Gastrocnemius medialis (tissue), 4 donors: ENCODE measurements at places on chromosomes 11 and 22.
A peak's percentile ranks its signal among the peaks of the same experiment; 100 is the strongest.

- DNase-seq, result no peak
Measured at GRCh38 chr11:76249195-76249741, 43.0 kb upstream of the WNT11 start.

DNA sequence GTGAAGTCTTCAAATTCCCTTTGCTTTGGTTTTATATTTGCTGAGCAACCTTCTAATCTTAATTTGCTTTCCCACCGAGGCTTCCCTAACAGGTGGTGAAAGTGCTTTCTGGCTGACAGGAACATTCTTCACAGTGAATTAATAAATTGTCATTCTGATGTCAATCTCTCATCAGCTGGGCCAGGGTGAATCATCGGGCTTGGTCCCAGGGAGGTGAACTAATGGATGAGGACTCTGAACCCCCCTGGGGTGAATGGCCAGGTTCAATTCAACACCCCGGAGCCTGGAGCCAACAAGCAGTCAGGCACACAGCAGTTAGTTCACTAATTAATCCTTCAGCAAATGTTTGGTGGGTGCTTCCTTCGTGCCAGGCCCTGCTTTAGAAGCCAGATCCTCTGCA, 155.4 kb upstream of the PDGFD start:
- no peak for DNase-seq

GRCh38 chr22:42885446-42885845, 28.4 kb upstream of the ARFGAP3 start:
- DNase-seq, result no peak

GRCh38 chr11:45538939-45539338, 126.5 kb downstream of the CHST1 start:
- DNase-seq, result no peak

DNA sequence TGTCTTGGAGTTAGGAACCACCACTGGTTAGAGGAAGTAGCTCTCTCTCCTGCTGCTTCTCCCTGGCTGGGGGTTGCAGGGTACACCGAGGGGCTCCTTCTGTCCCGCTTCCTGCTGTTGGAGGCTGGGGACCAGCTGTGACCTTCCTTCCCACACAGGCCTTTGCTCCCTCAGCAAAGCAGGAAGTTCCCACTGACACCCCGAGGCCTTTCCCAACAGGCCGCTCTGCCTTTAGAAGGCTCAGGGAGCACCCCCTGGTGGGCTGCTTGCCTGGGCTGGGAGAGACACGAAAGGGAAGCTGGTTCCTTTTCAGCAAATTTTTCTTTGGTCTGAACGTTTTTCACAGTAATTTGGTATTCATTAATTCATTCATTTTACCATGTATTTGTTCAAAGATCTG, 527.9 kb upstream of the B3GAT1 start:
- DNase-seq, result no peak

DNA sequence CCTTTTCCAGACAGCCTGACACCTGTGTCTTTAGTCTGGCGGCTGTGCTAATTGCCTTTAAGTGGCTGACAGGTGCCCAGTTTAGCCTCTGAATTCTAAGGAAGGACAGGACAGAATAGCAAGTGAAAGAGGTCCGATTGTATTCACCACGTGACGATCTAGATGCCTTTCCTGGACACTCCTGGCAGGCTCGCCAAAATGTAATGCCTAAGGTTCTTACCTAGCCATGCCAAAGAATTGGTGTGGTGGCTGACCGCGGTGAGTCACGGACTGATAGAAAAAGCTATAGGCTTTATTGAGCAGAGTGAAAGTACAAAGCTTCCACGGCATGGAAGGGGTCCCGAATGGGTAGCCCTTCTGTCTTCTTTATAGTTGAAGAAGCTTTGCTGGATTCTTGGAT, 26.7 kb downstream of the ANKRD42 start:
- no peak for DNase-seq

DNA sequence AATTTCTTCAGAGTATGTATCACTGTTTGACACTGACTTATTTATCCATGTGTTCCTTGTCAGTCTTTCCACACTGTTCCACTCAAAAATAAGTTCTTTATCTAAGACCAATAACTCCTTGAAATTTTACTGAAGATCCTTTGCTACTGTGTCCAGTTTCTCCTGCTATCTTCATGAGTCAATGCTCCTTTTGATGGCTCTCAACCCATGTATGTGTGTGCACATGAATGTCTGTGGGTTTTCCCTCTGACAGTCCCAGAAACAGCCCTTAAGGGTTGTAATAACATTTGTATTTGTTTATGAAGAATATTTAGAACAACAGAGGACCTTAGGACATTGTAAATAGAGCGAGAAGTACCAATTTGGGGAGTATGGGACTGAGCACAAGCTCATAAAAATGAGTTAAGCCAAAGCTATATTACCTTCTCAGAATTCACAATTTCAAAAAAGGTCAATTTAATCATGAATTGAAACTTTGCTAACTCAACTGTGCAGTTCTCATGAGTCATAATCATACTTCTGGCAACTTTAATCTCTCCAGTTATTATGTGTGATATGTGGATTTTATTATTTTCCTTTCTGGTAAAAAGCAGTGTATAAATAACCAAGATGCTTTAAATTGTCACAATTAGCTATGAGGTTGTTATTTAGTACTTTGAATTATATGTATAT, 533.6 kb downstream of the CNTN5 start:
- DNase-seq, result no peak

DNA sequence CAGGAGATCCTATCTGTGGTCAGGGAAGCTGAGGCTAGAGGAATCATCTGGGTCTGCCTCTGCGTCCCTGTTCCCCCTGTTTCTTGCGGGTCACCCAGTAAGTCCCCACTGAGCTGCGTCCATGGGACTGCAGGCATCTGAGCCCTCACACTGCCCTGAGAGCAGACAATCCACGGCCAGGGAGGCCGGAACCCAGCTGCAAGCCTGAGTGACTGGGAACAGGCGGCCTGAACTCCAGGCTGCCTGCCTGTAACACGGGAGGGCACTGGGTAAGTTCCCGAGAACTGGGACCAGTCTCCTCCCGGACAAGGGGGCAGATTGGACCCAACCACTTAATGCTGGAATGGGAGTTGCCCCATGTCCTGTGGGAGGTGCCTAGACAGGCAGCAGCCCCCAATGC, 727.4 kb downstream of the BRD1 start:
- DNase-seq, result no peak

- no peak for DNase-seq
Measured at GRCh38 chr11:62732830-62733229, 4.5 kb downstream of the TTC9C start.

DNA sequence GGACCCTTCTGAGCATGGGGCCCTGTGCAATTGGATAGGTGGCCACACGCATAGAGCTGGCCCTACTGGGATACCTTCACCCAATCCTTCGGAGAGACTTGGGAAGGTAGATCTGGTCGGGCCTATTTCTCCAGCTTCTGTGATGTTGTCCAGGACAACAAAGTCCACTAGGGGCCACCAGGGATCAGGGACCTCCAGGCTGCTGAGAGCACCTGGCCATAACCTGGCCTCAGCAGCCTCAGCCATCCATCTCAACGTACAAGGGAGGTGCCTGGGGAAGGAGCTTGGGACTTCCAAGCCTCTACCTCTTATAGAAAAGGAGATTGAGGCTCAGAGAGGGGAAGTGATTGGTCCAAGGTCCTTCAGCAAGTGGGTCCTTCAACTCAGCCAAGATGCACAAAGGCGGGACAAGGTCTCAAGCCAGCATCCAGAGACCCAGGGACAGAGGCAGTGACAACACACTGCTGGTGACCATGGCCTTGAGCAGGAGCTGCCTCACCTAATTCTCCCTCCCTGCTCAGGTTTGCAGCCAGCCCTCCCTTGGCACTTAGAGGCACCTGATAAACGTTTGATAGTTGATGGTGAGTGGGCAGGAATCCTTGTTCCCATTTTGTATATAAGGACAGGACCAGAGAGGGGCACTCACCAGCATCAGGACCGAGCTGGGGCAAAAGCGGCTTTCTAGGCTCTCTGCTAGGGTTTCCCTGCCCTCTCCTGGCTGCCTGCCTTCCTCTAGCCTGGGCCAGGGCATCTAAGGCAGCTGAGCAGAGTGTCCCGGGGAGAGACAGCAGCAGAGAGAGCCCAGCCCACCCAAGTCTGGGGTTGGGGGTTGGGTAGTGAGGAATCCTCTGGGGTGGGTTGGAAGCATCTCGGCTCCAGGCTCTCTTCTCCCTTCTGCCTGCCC, 4.5 kb downstream of the RAC2 start:
- no peak for DNase-seq

- DNase-seq, result no peak
Measured at GRCh38 chr22:19696504-19697276, 17.6 kb upstream of the SEPTIN5 start.

- no peak for DNase-seq
Measured at GRCh38 chr22:36795633-36796032, 19.7 kb upstream of the IFT27 start.

GRCh38 chr11:128482512-128483191, 104.7 kb downstream of the ETS1 start:
- peak; percentile 44 for DNase-seq

DNA sequence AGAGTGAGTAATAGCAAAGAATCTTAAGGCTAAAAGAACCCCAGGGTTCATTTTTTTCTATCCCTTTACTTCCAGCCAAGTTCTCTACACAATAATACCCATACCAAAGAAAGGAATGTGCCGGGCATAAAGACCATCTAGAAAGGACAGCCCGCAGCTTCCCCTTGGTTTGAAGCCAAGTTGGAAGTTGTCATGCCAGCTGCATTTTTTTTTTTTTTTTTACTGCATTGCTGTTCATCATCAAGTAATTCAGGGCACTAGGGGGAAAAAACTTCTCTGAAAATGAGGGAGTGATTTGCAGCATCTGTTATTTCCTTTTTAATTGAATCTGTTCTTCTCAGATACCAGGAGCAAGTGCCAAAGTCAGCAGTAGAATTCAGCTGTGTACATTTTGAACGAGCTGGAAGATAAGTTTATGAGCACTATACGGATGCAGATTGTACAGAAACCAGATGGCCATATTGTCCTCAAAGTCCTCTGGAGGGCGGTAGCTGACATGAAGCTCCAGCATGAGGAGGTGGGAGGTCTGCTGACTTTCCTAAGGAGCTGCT, 56.4 kb downstream of the UBASH3B start:
- DNase-seq, result no peak

DNA sequence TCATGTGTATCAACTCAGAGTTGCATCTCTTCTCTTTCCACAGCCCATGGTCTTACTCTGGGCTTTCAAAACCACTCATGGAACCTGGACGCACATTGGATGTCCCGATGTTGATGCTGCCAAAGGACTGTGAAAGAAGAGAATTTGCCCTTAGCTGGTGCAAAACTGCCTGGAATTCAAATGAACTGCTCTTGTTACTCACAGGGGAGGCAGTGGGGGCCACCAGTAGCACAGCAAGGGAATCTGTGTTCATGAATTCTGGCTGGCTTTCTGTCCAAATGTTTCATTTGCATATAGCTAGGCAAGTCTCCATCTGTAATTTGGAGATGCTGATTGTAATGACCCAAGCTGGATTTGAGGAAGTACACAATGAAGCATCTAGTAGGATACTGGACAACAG, 24.9 kb downstream of the LMO2 start:
- no peak for DNase-seq

GRCh38 chr22:41650821-41651220, 29.7 kb downstream of the XRCC6 start:
- peak; percentile 53 for DNase-seq

GRCh38 chr11:80007616-80008015, 566.8 kb upstream of the TENM4 start:
- no peak for DNase-seq
